ENCODE measurements at places on chromosomes 2 and 18.

DNA sequence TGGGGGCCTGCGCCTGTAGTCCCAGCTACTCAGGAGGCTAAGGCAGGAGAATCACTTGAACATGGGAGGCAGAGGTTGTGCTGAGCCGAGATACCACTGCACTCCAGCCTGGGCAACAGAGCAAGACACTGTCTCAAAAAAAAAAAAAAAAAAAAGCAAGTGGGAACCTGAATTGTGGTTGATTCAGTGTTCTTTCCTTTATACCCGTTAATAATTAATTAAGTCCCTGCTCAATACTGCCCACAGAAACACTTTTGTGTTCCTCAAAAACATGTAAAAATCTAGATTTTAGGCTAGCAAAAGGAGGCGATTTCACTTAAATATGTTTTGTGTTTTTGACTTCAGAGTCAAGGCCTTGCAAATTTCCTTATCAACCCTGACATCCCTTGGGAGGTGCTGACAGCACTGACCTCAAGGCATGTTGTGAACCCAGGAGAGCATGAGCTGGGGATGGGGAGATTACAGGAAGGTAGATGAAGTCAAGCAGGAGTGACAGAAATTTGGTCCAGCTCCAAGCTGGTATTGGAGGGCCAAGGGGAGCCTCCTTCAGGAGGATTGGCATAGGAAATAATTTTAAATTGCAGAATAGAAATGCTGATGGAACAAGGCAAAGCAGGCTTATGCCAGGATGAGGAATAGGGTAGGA is 89.0 kb upstream of the PNPT1 start:
- no peak for DNase-seq

DNA sequence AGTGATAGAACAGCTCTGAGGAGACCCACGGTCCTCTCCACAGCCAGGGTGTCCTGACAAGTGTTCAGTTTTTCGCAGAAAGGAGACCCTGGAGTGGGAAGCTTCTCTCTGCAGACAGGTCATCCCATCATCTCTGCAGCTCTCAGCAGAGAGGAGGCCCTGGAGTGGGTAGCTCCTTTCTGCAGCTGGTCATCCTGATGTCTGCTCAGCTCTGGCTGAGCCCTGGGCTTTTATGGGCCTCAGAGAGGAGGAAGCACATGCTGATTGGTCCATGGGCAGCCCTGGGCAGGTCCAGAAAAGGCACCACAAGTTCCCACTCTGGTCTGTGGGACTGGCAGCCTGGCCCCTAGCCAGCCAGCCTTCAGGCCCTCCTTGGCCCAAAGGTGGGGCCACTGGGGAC is 72.3 kb upstream of the ST3GAL5 start:
- DNase-seq: no peak

DNA sequence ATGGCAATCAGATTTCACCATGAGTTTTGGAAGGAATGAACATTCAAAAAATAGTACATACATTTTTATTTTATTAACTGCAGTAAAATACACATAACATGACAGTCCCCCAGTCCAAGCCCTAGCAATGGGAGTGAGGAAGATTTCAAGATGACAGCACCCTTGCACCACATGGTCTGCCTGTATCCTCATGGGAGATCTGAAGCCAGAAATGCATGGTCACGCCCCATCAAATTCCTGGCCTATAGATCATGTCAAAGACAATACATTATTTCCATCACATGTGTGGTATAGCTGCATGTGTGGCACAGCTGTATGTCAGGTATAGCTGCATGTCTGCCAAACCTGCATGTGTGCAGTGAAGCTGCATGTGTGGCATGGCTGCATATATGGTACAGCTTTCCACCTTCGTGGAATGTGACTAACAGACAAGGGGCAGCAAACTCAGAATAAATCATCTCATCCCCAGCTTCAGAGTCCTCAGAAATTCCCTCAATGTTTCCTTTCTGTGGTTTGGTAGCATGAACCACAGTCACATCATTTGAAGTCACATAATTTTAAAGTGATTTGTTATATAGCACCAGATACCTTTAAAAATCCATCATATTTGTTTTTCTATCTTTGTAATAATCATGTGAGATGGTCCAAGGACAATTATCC is 518.2 kb upstream of the SOX11 start:
- DNase-seq: no peak

- no peak for DNase-seq
Observed at GRCh38 chr2:9103663-9104277, 100.3 kb upstream of the MBOAT2 start.

DNA sequence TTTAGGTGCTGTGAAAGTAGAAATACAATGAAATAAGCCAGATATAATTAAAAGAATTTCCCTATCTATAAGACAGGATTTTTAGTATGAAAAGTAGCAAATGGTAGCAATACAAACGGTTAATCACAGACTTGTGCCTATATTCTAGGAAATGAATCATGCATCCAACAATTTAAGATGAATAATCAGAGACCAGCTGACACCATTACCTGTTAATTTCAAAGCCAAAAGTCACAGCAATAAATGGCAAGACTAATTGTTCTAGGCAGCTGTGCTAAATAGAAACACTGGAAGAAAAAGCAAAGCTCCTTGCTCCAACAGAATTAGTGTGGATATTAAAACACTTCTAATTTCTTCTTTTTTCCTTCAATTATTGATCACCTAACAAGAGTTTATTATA is 35.1 kb upstream of the MPP4 start:
- DNase-seq: no peak

DNA sequence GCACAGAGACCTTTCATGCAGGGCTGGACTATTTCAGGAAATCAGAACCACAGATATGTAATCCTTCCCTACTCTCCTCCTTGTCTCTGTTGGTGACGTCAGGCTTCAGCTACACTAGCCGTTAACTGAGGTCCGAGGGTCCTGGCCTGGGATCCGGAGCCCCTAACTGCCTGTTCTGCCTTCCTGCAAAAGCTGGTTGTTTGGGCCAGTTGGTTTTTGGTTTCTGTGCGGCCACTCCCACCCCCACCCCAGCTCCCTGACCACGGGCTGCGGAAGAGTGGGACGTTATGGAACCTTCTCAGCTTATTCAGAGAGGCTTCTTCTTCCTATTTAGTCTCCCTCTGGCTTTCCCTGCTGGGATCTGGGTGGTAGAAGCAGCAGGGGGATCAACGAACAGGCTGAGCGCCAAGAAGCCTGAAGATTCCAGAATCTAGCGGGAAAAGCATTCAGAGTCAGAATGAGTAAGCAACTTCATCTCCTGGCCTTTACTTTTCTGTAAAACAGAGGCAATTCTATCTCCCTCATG is 49.3 kb upstream of the ROCK2 start:
- no peak for DNase-seq
